PC-3 (cell line): ENCODE measurements at places on chromosomes 1 and 21. TPM values are rescaled to one million over a fixed set of nuclear protein-coding genes. Genes with fewer than 3 reads are reported as not detected.
A peak's percentile ranks its signal among the peaks of the same experiment; 100 is the strongest.

GRCh38 chr1:230849451-230850224, 18.7 kb downstream of the C1orf198 start:
- DNase-seq = peak; percentile 92
- H3K4me1 ChIP-seq = peaks cover 24% of the 10 kb centered on the region
- no peaks in the 10 kb centered on the region for H3K27me3 ChIP-seq
- H3K27ac ChIP-seq = peak overlapping the region; percentile 24
- H3K36me3 ChIP-seq = peaks cover 22% of the 10 kb centered on the region

DNA sequence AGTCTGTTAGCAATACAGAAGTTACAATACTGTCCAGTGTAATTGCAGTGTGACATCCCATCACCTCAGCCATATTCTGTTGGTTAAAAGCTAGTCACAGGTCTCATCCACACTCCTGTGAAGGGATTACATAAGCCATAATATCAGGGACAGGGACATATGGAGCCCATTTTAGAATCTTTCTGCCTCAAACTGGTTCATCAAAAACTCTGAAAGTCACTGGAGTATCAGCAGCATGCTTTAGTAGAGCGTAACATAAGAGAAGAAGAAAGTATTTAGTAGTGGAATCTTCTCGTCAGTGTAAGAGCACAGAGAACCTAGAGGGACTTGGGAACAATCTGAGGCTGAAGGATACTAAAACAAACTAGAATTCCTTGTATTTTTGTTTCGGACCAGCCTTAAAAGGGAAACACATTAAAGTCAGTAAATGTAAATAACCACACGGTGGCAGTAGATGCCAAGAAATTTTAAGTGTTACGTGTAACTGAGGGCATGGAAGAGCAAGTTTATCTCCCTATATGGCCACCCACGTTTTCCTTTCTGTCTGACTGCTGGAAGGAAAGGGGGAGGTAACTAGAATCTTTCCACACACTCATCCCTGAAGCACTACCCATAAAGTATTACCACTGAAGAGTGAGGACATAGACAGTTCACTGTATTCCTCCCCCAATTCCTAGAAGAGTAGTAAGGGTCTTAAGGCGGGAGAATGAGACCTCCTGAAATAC, 41.6 kb upstream of the AGL start:
- no peaks in the 10 kb centered on the region for H3K36me3 ChIP-seq
- peak; percentile 93 for DNase-seq
- no peak overlapping the region for H3K27ac ChIP-seq
- H3K4me3 ChIP-seq = peak overlapping the region; percentile 46

DNA sequence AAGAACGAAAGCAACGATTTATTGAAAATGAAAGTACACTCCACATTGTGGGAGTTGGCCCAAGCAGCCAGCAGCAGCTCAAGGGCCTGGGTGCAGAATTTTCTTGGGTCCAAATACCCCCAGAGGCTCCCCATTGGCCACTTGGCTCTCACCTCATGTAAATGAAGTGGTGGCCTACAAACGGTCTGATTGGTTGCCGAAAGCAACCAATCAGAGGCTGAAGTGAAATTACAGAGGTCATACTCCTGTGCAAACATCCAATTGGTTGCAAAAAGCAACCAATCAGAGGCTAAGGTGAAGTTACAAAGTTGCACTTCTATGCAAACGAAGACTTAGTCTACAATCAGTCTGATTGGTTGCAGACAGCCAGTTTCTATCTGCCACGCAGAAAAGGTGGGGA, 31.9 kb downstream of the FAM163A start:
- H3K27me3 ChIP-seq = no peaks in the 10 kb centered on the region
- H3K4me3 ChIP-seq = no peak overlapping the region
- 0 out of 2 replicates have a peak, but pooled peaks cover 3% of the 10 kb centered on the region for H3K4me1 ChIP-seq
- no peak for DNase-seq
- no peak overlapping the region for H3K27ac ChIP-seq

- peak overlapping the region; percentile 94 for H3K27ac ChIP-seq
- no peaks in the 10 kb centered on the region for H3K27me3 ChIP-seq
- H3K36me3 ChIP-seq = no peaks in the 10 kb centered on the region
- H3K4me3 ChIP-seq = peak overlapping the region; percentile 95
- DNase-seq = peak; percentile 21
- peaks cover 26% of the 10 kb centered on the region for H3K4me1 ChIP-seq
These were observed 994 bp upstream of the ACBD6 start for GRCh38 chr1:180503280-180503862.

DNA sequence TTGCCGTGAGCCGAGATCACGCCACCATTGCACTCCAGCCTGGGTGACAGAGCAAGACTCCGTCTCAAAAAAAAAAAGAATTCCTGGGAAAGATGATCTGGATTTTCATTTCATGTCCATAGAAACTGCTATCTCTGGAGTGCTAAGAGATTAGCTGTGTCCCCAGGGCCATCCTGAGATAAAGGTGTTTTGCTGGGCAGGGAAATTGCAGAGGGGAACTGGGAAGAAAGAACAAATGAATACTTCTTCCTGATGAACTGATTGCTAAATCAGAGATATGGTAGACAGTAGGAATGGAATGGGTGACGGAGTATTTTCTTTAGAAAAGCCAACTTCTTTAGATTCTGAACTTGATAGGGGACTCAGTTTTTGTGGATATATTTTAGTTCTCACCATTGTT, 19.2 kb downstream of the SNRPE start:
- H3K4me1 ChIP-seq = no peaks in the 10 kb centered on the region
- no peak overlapping the region for H3K4me3 ChIP-seq
- DNase-seq = no peak
- H3K27me3 ChIP-seq = no peaks in the 10 kb centered on the region
- H3K27ac ChIP-seq = no peak overlapping the region

GRCh38 chr1:54980046-54980527, 341 bp upstream of the TMEM61 start:
- no peaks in the 10 kb centered on the region for H3K27me3 ChIP-seq
- no peak for DNase-seq
- H3K4me3 ChIP-seq = peak overlapping the region; percentile 72
- H3K27ac ChIP-seq = no peak overlapping the region

DNA sequence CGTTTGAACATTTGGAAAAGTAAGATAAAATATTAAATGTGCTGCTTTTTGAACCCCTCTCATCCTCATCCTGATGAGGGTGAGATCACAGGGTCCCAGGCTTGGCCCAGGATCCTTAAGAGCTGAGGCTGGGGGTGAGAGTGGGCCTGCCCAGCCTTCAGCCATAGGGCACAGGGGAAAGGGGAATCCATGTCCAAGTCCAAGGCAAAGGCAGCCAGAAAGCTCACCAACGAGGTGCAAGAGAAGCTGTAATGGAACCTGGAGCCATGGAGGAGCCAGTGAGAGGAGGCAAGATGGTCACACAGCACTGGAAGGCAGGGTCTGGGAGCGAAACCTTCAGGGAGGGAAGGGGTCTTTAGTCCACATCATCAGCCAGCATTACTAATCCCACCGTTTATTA, 191.9 kb downstream of the RRAGC start:
- H3K4me3 ChIP-seq = no peak overlapping the region
- no peaks in the 10 kb centered on the region for H3K4me1 ChIP-seq
- no peak overlapping the region for H3K27ac ChIP-seq
- H3K36me3 ChIP-seq = no peaks in the 10 kb centered on the region
- no peak for DNase-seq
- peaks cover 8% of the 10 kb centered on the region for H3K27me3 ChIP-seq

- H3K36me3 ChIP-seq = no peaks in the 10 kb centered on the region
- no peak overlapping the region for H3K4me3 ChIP-seq
- no peak overlapping the region for H3K27ac ChIP-seq
- DNase-seq = peak; percentile 26
- H3K4me1 ChIP-seq = no peaks in the 10 kb centered on the region
These were observed 22.4 kb upstream of the RCOR3 start for GRCh38 chr1:211236633-211237320.

DNA sequence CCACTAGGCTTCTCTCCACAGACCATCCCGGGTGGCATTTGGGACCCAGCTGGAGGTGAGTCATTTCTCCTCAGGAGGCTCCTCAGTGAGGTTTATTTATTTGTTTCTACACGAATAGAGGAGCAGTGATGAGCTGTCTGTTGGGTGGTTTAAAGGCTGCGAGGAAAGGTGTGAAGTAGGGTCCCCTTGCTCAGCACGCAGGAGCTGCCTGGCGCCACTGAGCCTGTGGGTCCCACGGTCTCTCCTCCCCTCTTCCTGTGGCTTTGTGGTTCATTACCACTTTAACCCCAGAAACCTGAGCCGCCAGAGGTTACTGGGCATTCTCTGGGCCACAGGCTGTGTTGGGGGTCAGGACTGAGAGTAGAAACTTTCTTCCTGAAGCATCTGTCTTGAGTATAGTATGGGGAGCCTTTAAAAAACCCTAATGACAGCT, 39.9 kb downstream of the IL6R start:
- H3K36me3 ChIP-seq = no peaks in the 10 kb centered on the region
- H3K4me3 ChIP-seq = no peak overlapping the region
- DNase-seq = peak; percentile 74
- peaks cover 16% of the 10 kb centered on the region for H3K4me1 ChIP-seq
- H3K27me3 ChIP-seq = no peaks in the 10 kb centered on the region

GRCh38 chr21:42453986-42454570, 41.9 kb downstream of the RSPH1 start:
- no peaks in the 10 kb centered on the region for H3K27me3 ChIP-seq
- H3K4me1 ChIP-seq = peaks cover 3% of the 10 kb centered on the region

DNA sequence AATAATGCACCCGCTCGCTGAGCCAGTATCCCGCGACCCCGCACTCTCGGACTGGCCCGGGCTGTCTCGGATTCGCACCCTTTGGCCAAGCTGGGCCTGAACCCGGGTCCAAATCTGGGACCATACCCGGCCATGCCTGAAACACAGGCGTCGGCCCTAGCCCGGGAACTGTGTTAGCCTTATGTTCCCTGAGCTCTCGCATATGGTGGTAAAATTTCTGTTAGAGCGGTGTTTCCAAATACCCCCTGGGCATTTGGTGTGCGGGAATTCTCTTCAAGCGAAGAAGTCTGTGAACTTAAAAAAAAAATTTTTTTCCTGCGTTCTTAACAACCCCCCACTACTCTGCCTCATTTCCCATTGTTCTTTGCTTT, 3.1 kb downstream of the RNF220 start:
- no peaks in the 10 kb centered on the region for H3K36me3 ChIP-seq
- H3K4me1 ChIP-seq = peaks cover 8% of the 10 kb centered on the region; the same call in 1 of the 2 replicates
- H3K4me3 ChIP-seq = no peak overlapping the region; the same call in 1 of the 2 replicates
- no peak overlapping the region for H3K27ac ChIP-seq

DNA sequence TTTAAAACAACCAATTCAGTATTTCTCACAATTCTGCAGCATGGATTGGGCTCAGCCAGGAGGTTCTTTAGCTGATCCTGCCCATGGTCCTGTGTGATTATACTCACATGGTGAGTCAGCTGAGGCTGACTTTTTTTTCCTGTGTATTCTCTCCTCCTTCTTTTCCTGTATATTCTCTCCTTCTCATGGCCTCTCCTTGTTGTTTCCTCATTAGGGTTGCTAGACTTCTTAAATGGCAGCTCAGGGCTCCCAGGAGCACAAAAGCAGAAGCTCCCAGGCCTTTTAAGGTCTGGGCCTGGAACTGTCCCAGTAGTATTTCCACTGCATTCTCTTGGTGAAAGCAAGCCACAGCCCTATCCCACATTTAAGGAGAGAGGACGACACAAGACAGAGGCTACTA, 26.8 kb downstream of the VANGL1 start:
- H3K36me3 ChIP-seq = peaks cover 41% of the 10 kb centered on the region
- peak overlapping the region; percentile 28 for H3K4me3 ChIP-seq
- H3K27ac ChIP-seq = peak overlapping the region; percentile 94
- no peaks in the 10 kb centered on the region for H3K27me3 ChIP-seq
- H3K4me1 ChIP-seq = peaks cover 64% of the 10 kb centered on the region
- peak; percentile 60 for DNase-seq

DNA sequence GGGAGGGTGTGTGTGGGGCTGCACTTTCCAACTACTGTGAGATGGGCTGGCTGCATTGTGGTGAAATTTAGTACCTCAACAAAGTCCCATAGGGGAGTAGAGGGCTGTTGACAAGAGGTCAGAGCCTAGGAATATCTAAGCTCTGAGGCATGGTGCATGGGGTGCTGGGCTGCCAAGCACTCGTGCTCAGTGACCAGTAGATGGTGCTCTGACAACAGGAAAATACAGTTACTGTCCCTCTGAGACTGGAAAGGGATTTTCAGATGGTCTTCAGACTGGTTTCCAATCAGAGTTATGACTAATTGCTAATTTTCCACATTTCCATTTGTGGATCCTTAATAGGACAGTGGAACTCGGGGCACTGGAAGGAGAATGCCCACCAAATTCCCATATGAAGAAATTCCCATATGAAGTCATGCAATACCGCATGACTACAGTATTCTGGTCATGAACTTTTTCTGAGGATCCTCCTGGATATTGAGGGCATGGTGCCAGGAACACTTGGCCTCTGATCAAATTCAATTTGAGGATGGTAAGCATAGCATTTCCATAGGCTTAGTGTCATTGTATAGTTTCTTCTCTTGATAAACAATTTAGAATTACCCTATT, 4.1 kb upstream of the CACNA1E start:
- no peak overlapping the region for H3K4me3 ChIP-seq
- H3K36me3 ChIP-seq = no peaks in the 10 kb centered on the region
- peak; percentile 63 for DNase-seq
- H3K27ac ChIP-seq = no peak overlapping the region
- H3K4me1 ChIP-seq = no peaks in the 10 kb centered on the region

DNA sequence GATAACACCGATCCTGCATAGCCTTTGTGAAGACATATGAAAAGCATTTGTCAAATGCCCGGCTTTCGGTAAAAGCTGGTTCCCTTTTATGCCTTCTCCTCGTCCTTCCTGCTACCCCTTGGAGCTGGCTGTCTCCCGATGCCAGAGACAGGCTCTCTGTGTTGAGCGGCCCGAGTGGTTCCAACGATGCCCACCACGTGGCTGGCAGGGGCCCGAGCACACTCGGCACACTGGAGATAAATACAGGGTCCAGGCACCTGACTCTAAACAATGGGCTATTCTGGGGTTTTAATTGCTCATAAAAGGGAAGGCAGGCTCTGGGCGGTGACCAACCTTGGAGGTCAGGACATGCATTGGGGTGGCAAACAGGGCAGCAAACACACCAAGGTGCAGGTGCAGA, 207.1 kb downstream of the HIVEP3 start:
- H3K4me3 ChIP-seq = no peak overlapping the region
- no peak for DNase-seq
- H3K4me1 ChIP-seq = peaks cover 25% of the 10 kb centered on the region
- no peaks in the 10 kb centered on the region for H3K36me3 ChIP-seq

DNA sequence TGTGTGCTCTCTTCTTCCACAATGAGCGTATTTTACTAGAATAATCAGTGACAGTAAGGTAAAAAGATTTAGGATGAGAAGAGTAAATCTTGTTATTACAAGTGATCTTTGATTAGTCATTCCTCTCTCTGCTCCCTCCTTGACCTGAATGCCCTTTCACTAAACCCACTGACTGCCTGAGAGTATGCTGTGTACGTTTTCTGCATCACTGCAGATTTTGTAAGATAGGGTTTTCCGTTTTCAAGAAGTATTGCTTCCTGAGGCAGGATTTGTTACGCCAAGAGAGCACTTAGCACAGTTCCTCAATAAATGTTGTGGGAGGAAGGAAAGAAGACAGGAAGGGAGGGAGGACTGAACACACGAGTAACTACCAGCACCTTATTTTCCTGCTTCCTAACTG, 7.7 kb upstream of the LAMB3 start:
- DNase-seq = peak; percentile 58
- H3K27me3 ChIP-seq = no peaks in the 10 kb centered on the region
- H3K4me1 ChIP-seq = peaks cover 75% of the 10 kb centered on the region
- H3K4me3 ChIP-seq = no peak overlapping the region
- no peaks in the 10 kb centered on the region for H3K36me3 ChIP-seq

Gene F13B
- not detected in 2 replicates for total RNA-seq

Gene KCNQ4
- 1.1 and 2.5 TPM in 2 replicates for total RNA-seq

Gene IFNLR1
- 8.9 and 9.5 TPM in 2 replicates for total RNA-seq

Gene AHCYL1
- total RNA-seq = 35.8 and 40.9 TPM in 2 replicates

Gene FAM110D
- not detected in 2 replicates for total RNA-seq

Gene CD2
- not detected in 2 replicates for total RNA-seq

Gene NEGR1
- 1.7 and 3.4 TPM in 2 replicates for total RNA-seq

Gene CA6
- total RNA-seq = 0.18 TPM in 1 of 2 replicates, not detected in the other

Gene RIPK4
- 252 and 333 TPM in 2 replicates for total RNA-seq
